GF-D8 (cell line): ENCODE measurements at places on chromosomes 6 and 20.

- no peak for DNase-seq
Measured at GRCh38 chr20:23272176-23273029, 78.2 kb upstream of the NXT1 start.

- no peak for DNase-seq
Measured at GRCh38 chr6:50591135-50591534, 122.2 kb upstream of the TFAP2D start.

DNA sequence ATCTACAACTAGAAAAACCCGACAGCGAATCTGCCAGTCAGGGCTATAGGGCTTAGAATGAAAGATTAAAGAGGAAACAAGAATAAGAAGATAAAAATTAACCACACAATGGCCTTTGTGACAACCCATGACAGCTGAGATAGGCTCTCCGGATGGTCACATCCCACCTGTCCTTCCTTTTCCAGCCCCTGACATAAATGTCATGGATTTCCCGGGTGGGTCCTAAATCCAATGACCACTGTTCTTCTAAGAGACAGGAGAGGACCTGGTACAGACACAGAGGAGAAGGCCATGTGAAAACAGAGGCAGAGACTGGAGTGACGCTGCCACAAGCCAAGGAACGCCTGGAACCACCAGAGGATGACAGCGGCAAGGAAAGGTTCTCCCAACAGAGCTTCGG is 41.8 kb downstream of the ATXN1 start:
- DNase-seq, result no peak

GRCh38 chr6:107704347-107705013 is 119.6 kb downstream of the SCML4 start:
- no peak for DNase-seq

GRCh38 chr20:61438285-61438684 is 186.2 kb downstream of the CDH4 start:
- no peak for DNase-seq

GRCh38 chr6:102942206-102942605 is 1548.7 kb downstream of the GRIK2 start:
- DNase-seq, result no peak

GRCh38 chr20:15205719-15206118 is 868.3 kb upstream of the FLRT3 start:
- no peak for DNase-seq

DNA sequence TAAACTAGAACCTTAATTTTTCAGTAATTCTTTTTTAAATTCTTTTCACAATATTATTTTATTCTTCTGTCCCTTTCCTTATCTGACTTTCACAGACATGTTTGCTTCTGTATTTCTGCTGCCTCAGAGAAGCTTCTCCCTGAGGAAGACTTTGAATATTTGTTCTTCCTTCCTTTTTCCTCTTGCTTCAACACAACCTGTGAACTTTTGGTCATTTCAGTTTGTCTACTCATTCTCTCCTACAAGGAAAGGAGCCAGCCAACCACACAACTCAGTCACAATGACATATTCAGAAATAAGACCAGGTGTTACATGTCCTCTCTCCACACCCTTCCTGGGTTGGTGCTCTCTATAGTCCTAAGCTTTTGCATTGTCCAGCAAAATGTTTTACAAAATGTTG is 310.4 kb downstream of the TFAP2B start:
- DNase-seq, result no peak

- DNase-seq, result no peak
Measured at GRCh38 chr6:119443993-119444641, 94.6 kb upstream of the MAN1A1 start.

DNA sequence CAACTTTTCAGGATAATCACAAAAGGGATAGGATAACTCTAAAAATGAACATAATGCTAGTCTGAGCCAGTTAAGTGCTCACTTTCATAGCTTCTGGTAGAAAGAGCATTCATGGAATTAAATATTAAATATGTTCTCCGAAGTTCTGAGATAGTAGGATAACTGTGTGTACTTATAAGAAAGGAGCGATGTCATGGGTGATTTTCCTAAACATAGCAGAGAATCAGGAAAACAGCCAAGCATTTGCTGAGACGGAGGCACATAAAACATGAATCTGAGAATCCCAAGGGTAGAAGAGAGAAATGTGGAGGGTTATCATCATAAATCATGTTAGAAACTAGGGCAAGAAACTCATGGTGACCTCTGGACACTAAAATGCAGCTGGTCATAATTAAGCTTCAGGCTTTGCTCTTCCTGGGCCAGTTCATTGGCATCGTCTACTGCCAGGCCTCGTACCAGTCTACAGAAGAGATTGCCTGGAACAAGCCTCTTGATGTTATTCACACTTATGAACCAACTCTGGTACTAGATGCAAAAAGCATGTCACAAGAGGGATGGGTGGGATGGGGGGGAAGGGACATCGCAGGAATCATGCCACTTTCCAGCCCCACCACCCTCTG is 436.6 kb downstream of the PRKN start:
- DNase-seq, result no peak

DNA sequence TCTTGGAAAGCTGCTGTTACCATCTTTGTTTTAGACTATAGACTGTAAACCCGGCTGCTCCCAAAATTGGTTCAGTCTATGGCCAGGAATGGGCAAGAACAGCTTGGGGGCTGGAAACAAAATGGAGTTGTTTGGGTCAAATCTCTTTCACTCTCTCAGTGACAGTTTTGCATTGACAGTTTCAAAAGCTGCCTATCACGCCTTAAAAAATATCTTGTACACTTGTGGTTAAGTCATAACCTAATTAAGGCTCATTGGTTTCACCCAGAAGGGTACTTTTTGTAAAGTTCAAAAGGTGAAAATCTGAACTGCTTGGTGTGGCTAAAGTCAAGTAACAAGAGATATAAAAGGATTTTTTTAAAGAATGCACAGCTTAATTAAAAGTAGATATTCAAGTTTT is 76.1 kb upstream of the PRL start:
- DNase-seq, result no peak

GRCh38 chr6:117771403-117771802 is 96.1 kb downstream of the NUS1 start:
- no peak for DNase-seq

- DNase-seq, result no peak
Measured at GRCh38 chr20:1102016-1102415, 16.4 kb upstream of the PSMF1 start.

GRCh38 chr6:137761487-137761886 is 105.6 kb upstream of the TNFAIP3 start:
- DNase-seq, result no peak

DNA sequence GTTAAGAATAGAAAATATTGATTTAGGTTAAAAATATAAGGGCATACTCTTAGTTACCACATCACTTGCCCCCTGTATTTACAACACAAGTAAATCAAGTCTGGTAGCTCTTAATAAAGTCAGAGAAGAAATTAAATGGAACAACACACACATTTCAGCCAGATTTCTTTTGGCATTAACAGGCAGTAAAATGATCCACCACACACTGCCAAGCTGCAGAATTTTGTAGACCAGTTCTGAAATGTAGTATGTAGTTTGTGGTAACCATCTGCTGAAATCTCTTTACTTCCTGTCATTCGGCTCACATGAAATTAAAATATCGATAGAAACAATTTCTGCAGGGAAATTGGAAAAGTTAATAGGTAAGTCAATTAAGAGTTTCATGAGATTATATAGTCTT is 326.8 kb downstream of the KHDRBS2 start:
- no peak for DNase-seq

DNA sequence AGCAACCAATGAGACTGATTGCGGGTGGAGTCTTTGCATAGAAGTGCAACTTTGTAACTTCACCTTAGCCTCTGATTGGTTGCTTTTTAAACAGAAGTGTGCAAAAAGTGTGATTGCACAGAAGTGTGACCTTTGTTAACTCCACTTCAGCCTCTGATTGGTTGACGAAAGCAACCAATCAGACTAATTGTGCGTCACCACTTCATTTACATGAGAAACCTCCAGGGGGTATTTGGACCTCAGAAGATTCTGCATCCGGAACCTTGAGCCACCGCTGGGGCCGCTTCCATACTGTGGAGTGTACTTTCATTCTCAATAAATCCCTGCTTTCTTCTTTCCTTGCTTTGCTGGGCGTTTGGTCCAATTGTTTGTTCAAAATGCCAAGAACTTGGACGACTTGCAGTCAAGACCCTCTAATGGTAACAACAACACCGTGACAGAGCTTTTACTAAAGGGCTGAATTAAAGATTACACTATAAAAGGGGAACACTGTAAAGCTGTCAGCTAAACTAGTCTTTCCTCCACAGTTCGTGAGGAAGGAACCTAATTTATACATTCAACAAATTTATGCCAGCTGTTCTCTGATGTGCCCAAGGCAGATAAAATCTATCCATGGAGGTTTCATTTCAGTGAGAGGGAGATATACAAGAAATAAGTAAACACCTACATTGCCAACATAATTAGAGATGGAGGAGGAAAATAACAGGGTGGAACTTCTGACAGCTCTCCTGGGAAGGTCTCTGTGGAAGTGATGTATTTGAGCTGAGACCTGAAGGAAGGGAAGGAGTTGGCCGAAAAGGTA is 1.4 kb upstream of the HECA start:
- no peak for DNase-seq

DNA sequence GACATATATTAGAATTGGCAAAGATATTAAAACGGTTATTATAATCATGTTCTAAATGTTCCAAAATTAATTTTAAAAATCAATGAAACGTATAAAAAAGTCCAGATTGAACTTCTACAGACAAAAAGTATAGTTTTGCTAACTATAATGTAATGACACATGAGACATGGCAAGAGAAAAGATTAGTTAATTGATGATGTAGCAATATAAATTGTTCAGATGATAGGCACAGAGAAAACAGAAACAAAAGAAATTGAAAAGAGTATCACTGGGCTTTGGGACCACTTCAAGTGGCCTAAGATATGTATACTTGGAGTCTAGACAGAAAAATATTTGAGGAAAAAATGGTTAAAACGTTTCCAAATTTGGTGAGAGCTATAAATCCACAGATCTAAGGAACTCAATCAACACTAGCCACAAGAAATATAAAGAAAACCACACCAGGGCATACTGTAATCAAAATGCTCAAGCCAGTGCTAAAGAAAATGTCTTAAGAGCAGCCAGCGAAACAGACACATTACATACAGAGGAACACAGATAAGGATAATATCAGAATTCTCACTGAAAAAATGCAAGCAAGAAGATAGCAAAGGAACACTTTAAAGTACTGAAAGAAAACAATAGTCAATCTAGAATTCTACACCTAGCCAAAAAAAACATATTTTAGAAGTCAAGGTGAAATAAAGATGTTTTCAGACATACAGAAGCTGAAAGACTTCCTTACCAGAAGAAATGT is 172.6 kb upstream of the FOXQ1 start:
- no peak for DNase-seq

DNA sequence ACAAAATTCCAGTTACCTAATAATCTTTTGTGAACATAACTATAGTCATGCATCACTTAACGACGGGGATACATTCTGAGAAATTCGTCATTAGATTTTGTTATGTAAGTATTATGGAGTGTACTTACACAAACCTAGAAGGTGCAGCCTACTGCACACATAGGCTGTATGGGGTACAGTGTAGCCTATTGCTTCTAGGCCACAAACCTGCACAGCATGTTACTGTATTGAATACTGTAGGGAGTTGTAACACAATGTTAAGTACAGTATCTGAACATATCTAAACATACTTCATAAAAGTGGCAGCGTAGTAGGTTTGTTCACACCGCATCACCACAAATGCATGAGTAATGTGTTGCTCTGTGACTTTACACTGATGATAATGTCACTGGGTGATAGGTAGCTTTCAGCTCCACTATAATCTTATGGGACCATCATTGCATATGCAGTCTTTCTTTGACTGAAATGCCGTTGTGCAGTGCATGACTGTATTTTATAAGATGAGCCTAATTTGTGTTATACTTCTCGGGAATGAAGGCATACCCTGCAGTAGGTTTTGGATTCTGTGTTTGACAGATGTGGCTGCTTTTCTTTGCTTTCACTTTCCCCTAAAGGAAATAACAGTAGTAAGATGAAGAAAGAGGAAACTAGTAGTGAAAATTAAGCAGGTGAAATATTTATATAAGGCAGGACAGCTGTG is 365.6 kb downstream of the FARS2 start:
- no peak for DNase-seq

- no peak for DNase-seq
Measured at GRCh38 chr6:93423542-93423941, 4.2 kb upstream of the EPHA7 start.

DNA sequence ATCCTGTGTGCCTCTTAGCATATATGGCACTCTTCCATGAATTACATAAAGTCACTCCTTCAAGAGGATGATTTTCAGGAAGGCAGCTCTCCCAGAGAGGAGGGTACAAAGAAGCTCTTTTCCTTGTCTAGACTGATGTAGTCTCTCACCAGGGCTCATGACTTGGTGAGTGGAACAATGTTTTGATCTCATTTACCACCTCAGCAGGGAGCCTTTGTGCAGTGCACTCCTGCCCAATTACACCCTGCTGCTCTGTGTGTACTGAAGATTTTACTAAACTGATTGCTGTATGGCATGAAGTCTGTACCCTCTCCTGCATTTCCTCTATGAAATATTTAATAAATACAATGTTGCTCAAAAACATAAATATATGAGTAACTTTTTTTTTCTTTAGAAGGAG is 598.3 kb upstream of the HS3ST5 start:
- no peak for DNase-seq

DNA sequence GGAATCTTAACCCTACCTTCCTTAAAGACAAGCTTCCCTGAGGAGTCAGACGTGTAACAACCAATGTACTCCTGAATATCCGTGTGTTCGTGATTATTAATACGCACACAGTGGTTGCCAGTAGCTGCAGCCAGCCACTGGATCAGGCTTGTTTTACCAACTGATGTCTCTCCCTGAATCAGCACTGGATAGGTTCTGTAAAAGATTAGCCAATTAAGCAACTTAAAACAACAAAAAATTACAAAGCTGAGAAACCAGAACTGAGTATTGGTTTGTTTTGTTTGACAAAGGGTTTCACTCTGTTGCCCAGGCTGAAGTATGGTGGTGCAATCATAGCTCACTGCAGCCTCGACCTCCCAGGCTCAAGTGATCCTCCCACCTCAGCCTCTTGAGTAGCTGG is 69.3 kb downstream of the MDN1 start:
- no peak for DNase-seq

DNA sequence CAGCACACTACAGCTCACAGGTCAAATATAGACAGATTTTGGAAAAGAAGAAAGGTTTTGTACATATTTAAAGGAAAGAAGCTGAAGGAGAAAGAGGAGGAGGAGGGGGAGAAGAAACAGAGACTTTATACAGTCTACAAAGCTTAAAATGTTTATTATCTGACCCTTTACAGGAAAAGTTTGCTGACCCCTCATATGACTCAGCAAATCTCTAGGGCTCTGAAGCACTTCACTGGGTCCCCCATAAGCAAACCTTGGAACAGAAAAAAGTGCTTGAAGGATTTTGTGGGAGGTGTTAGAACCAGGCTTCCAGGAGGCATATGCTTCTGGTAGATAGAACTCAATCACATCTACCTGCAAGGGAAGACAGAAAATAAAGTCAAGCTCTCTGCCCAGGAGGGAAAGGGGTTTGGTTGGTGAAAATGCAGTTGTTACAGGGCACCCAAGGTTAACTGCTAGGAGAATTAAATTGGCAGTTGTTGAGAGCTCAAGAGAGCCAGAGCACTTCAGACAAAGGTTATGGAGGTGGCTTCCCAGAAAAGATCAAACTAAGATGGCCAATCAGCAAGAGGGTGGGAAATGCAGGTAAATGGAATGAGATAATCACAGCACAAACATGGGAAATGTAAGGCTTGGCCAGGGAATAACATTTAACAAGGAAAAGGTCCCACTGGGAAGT is 207.4 kb upstream of the SGK1 start:
- DNase-seq, result no peak
